ENCODE measurements at places on chromosomes 4 and X.

- DNase-seq = no peak
Observed at GRCh38 chr4:75007891-75008290, 75.0 kb downstream of the PARM1 start.

- DNase-seq = no peak
Observed at GRCh38 chr4:177713454-177713853, 271.2 kb upstream of the AGA start.

GRCh38 chrX:100363896-100364295 lies 46.2 kb downstream of the PCDH19 start:
- no peak for DNase-seq

DNA sequence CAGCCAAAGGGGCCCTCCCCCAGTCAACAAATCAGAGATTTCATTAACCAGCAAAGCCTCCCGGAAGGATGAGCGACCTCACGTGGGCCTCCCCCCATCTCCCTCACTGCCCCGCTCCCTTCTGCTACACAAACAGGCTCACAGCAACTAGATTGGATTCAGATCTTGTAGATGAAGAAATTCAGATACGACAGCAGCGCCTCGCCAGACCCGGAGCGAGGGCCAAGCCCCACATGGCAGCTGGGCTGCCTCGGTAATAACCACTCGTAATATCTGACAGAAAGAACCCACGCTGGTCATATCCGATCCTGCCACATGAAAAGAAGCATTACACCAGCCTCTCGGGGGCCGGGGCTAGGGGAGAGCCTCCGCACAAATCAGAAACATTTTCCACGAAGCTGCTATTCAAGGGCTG lies 581.3 kb downstream of the BCOR start:
- DNase-seq = no peak

GRCh38 chrX:115058276-115058675 lies 40.9 kb upstream of the IL13RA2 start:
- no peak for DNase-seq

- no peak for DNase-seq
Observed at GRCh38 chrX:47380268-47380667, 9.9 kb downstream of the ZNF157 start.

- no peak for DNase-seq
Observed at GRCh38 chr4:88035292-88035691, 27.9 kb downstream of the PKD2 start.

GRCh38 chr4:185399466-185399865 lies 2.8 kb downstream of the ANKRD37 start:
- no peak for DNase-seq

DNA sequence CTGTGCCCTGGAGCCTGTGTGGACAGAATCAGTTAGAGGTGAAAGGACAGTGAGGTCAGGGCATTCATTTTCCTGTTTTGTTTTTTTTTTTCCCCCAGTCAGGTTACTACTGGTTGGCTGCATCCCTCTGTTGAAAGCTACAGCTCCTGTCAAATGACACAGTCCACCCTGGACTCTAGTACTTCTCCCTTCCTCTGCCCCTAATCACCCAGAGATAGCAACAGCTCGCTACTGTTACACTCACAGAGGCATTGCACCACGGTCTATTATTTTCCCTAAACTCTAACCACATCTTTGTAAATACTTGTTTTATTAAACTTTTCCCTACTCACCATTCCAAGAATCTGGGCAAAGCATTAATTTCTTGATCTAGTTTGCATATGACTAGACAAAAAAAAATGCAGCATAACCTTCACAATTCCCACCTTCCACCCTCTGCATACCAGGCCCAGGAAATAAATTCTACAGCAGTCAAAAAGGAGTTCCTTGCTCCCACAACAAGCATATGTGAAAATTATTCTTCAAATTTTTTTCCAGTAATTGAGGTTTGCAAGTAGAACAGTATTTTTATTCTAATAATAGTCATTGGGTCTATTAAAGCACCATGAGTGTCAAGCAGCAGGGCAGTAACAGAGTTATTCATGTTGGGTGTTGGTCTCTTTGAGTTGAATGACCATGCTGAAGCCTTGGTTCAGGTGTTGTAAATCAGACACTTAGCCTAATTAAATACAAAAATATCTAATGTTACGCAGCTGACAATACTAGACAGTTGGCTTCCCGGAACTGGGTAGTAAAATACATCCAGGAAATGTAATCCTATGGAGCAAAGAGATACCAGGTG lies 329.2 kb downstream of the INPP4B start:
- DNase-seq = no peak

All from HCT116 (cell line).